ENCODE measurements at places on chromosomes 4 and X.
A peak's percentile ranks its signal among the peaks of the same experiment; 100 is the strongest.

DNA sequence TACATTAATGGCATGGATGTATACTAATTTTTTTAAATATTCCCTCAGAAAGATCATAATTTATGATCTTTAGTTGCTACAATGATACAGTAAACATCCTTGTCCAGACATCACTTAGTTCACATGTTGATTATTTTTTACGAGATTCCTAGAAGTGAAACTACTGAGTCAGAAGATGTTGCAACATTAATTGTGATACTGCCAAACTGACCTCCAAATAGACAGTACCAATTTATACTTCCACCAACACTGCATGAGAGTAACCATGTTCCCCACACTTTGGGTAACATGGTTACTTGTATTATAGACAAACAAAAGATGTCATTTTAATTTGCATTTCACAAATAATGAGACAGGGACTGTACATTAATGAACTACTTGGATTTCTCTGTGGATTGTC is 19.6 kb downstream of the RCHY1 start:
- peak; percentile 68 for DNase-seq

DNA sequence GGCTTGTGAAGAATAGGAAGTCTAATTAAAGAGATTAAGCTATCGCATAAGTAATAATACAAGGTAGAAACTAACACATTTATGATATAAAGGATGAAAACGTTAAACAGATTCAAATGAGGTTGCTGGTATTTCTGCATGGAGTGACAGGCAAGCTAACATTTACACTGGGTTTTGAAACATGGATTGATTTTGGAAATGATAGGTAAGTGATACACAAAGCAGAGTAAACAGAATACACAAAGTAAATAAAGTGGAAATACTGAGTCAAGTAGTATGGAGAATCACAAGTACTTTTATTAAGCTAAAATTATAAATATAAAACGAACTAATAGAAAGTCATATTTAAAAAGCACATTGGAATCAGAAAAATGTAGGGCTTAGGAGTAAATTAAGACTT is 665.3 kb downstream of the STPG2 start:
- DNase-seq, result no peak

- DNase-seq, result no peak
These were observed 438.3 kb downstream of the CENPC start for GRCh38 chr4:67106861-67107460.

- DNase-seq, result no peak
These were observed 267.4 kb downstream of the RAPGEF2 start for GRCh38 chr4:159370286-159370685.

DNA sequence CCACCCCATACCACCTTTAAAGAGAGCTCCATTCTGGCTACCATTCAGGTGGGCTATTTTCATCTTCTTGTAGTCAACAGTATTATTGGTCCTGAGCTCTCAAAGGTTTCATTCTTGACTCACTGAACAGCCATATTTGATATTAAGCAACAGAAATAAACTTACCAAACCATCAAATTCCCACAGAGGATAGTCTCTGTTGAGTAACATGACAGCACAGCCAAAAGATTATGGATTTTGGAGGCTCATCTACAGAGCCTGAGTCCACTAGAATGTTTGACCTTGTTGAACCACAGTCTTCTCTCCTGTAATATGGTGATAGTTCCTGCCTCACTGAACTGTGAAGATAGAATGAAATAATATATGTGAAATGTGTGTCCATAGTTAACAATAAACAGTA is 276.3 kb upstream of the LDB2 start:
- no peak for DNase-seq

DNA sequence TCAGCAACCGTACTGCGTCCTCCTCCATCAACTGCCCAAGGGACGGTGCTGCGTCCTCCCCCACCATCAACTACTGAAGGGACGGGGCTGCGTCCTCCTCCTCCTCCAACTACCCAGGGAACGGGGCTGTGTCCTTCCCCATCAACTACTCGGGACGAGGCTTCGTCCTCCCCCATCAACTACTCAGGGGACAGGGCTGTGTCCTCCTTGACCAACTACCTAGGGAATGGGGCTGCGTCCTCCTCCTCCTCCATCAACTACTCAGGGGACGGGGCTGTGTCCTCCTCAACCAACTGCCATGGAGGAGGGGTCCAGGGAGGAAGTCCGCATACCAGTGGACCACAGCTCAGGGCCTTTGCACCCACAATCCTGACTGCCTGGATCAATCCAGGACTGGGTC is 24.4 kb downstream of the PPP2R3B start:
- DNase-seq, result no peak

GRCh38 chr4:164771088-164771487 is 17.2 kb downstream of the SMIM31 start:
- no peak for DNase-seq

DNA sequence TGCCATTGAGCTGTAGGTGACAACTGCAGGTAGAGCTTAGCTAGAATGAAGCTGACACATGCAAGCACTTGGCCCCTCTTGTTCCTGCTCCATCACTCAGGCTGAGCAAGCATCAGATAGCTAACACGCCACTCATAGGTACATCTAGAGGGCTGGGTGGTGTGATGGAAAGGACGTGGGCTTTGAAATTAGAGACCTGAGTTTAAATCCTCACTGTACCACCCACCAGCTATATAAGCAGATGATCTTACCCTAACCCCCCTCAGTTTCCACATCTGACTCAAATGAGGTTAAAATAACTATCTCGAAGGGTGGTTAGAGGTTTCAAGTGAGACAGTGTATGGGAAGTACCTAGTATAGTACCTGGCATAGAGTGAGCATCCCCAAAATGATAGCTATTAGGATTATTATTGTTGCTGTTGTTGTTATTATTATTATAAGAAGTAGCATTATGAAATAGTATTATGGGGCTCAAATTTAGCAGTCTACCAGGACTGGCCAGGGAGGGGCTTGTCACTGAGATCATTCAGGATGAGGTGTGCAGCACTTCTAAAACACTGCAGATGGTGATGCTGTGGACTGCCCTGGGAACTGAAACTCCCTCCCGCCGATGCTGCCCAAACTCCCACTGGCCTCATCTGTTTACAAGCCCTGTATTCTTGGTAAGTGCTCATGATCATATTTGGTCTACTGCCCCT is 59.0 kb downstream of the REELD1 start:
- DNase-seq, result no peak

GRCh38 chrX:147322496-147322895 is 508.0 kb upstream of the CXorf51A start:
- DNase-seq, result no peak

DNA sequence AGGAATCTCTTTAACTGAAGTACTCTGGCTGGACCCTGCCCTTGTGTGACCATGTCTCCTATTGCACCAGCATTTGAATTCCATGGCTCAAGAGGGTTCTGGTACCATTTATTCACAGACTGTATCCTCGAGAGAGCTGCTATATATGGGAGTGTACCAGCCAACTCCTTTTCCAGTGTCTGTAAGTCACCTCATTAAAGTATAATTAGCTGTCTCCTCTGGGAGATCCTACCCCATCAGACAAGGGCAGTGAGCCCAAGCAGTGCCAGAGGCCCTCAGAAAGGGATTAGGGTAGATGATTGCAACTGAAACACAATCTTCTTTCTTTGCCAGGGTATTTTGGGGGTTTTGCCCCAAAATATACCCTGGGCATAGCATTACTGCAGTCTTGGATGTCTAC is 31.6 kb downstream of the GNL3L start:
- DNase-seq, result no peak

- DNase-seq, result no peak
These were observed 28.2 kb downstream of the JADE1 start for GRCh38 chr4:128837679-128838078.

GRCh38 chr4:95085124-95085833 is 327.5 kb downstream of the BMPR1B start:
- DNase-seq, result no peak

DNA sequence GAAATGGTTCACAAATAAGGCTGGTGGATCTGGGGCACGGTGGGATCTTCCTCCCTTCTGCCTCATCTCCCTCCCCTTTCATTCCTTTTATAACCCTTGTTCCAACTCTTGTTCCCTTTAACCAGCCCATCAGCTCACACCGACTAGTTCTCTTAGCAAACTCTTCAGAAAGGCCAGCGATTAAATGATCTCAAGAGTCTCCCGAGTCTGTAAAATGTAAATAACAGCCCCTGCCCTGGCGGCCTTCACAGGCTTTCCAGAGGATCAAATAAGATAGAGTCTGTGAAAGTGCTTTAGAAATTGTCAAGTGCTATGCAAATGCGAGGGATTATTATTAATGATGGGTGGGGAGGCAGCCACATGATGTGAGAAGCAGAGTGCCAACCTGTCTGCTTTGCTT is 27.1 kb downstream of the TSC22D3 start:
- DNase-seq, result no peak

- DNase-seq, result peak; percentile 3
These were observed 112.9 kb downstream of the MBNL3 start for GRCh38 chrX:132375941-132376340.

- peak; percentile 58 for DNase-seq
These were observed 121.6 kb downstream of the RASL11B start for GRCh38 chr4:52983563-52984303.

DNA sequence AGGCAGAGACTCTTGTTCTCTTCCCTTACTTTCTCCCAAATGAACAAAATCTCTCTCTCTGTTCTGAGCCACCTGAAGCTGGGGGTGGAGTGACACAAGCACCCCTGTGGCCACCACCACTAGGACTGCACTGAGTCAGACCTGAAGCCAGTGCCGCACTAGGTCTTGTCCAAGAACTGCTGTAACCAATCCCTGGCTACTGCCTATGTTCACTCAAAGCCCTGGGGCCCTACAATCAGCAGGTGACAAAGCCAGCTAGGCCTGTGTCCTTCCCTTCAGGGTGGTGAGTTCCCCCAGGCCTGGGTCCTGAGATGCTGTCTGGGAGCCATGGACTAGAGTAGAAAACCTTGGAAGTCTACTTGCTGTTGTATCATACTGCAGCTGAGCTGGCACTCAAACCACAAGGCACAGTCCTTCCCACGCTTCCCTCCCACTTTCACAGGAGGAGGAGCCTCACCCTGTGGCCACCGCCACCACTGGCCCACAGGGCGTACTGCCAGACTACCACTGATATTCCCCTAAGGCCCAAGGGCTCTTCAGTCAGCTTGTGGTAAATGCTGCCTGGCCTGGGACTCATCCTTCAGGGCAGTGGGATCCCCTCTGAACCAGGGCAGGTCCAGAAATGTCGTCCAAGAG is 119.1 kb downstream of the RTL9 start:
- peak; percentile 75 for DNase-seq

GRCh38 chr4:87657525-87657924 is 7.4 kb downstream of the DMP1 start:
- DNase-seq, result peak; percentile 84

- peak; percentile 59 for DNase-seq
These were observed 94.8 kb downstream of the GPRIN3 start for GRCh38 chr4:89212666-89213381.
